ENCODE measurements at places on chromosomes 3 and 15.
A peak's percentile ranks its signal among the peaks of the same experiment; 100 is the strongest.

DNA sequence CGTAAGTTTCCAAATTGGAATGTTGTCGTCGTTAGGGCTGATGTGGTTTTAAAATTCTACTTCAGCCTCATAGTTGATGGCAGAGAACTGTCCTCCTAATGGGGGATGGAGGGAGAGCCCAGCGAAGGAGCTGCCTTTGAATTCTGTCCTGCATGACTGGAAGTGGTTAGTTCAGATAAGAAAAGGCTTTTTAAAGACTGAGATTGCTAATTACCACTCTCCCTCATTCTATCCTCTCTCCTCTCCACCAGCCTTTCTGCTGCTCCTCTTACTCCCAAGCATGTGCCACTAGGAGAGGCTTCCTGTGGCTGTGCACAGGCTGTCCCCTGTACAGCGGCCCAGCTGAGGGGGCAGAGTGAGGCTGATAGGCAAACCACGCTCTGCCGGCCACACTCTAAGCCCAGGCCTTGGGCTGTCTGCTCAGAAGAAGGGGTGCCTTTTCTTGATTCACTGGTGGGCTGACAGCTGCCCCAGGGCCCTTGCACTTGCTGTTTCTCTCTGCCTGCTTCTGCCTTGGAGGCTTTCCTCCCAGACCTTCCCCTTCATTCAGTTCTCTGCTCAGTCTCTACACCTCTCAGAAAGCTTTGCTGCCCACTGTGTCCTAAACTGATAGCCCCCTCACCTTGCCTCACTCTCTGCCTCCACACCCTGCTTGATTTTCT, 8.7 kb upstream of the PAQR9 start:
- no peak for DNase-seq

- no peak for DNase-seq
These were observed 120.2 kb downstream of the EPHA3 start for GRCh38 chr3:89227634-89228033.

DNA sequence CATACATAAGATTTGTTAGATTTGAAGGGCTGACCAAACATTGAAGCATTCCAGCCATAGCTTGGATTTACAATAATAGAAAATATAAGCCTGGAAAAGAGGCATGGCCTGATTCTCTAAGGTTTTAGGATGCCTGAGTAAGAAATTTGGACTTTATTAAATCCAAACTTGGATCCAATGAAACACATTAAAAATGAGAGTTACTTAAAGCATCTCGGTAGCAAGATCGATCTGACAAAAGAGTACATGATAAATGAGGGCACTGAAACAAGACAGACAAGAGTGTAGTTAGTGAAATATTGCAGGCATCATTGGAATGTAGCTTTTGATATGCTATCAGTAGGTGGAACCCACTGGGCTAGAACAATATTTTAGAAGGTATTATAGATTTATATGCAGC, 855.7 kb upstream of the DPPA4 start:
- DNase-seq = no peak

DNA sequence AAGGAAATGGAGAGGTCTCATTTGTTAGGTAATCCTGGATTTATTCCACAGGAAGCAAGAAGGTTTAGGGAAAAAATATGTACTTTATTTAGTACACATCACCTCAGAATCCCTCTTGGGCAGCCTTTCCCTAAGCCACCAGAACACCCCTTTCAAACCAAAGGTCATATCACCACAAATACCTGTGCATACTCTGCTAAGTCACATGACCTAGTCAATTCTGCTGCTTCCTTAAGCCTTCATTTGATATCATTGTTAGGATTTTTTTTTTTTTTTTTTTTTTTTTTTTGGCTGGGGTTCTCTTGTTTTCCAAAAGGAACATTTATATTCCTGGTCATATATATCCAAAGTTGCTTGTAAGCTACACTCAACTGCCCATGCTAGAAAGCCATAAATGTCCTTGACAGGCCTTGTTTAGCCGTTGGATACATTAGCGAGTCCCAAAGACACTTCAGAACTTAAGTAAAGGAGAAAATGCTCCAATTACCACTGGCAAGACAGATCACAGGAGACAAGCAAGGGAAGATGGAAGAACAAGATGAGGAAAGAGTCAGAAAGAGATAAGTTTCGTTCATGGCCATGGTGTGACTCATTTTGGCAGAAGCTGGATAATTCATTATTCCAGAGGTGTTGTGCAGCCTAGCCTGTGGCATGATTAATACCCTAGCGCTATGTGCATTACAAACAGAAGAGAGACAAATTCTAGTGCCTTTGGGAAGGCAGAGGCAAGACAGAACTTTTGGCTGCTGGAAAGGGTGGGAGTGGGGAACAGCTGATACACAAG, 155.6 kb upstream of the SLC2A2 start:
- no peak for DNase-seq

DNA sequence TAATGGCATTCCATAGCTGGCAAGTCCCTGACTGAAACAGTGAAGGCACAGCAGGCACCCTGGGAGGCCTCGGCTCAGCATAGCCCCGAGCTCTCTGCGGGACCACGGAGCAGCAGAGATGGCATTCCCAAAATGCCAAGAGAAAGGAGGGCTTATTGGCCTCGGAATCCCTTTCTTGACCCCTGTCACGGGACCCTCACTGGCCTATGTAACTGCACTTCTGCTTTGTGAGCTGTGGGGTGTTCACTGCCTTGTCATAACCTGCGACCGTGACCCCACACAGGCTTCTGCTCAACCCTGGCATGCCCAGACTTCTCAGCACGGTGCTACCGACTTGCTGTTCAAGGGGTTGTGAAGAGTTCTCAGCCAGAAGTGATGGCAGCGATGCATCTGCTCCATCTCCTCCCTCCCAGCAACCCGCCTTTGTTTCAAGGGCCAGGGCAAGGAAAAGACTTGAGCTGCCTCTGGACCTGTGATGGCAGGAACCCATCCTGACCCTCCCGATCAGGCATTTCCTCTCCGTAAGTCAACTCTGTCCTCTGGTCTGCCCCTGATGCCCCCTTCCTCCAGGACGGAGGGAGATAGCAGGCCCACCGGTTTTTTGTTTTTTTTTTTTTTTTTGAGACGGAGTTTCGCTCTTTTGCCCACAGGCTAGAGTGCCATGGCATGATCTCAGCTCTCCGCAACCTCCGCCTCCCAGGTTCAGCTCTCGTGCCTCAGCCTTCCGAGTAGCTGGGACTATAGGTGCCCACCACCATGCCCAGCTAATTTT, 30.5 kb downstream of the EHD4 start:
- no peak for DNase-seq

DNA sequence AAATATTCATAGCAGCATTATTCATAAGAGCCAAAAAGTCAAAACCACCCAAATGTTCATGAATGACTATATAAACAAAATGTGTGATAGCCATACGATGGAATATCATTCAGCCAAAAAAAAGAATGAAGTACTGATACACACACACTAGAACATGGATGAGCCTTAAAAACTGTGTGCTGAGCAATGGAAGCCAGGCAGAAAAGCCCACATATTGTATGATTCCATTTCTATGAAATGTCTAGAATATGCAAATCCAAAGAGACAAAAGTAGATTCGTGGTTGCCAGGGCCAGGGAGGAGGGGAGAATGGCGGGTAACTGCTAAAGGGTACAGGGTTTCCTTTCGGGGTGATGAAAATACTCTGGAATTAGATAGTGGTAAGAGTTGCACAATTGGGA, 37.2 kb upstream of the LINGO1 start:
- DNase-seq = no peak

DNA sequence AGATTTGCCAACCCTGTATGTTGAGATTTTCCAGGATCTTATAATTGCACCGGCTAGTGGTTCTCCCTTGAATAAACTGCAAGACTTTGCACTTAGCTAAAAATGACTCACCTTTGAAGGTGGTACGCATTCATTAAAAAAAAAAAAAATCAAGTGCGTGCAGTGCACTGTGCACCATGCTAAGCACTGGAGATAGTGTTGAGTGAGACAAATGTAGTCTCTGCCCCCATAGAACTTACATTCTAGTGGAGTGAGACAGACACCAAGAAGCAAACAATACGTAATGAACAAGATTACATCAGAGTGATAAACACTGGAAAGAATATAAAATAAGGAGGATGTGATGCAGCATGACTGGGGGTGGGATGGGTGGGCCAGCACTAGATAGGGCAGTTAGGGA, 69.4 kb downstream of the ITPR1 start:
- DNase-seq = no peak

GRCh38 chr3:23966328-23966727, 21.2 kb downstream of the NR1D2 start:
- DNase-seq = no peak

DNA sequence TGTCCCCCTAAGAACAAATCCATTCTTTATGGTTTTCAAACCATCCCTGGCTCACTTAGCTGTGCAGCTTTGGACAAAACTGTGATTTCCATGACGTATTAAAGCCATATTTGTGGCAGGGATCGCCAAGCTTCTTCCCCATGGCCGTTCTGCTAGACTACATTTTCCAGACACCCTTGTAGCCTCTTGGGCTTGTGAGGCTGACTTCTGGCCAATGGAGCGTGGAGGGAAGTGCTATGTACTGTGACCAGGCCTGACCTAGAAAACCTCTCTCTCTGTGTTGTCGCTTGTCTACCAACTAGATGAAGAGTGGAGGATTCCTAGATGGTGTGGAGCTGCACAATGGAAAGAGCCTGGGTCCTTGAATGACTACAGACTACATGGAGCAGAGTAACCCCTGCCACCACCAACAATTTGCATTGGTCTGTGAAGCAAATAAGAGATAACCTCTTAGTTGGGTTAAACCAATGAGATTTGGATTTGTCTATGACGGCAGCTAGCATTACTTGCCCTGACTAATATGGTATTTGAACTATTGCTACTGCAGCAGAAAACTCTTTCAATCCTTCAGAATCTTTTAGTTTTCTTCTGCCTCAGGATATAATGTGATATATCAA, 22.1 kb upstream of the MGLL start:
- DNase-seq = no peak

- no peak for DNase-seq
These were observed 21.4 kb downstream of the BTLA start for GRCh38 chr3:112477891-112478290.

DNA sequence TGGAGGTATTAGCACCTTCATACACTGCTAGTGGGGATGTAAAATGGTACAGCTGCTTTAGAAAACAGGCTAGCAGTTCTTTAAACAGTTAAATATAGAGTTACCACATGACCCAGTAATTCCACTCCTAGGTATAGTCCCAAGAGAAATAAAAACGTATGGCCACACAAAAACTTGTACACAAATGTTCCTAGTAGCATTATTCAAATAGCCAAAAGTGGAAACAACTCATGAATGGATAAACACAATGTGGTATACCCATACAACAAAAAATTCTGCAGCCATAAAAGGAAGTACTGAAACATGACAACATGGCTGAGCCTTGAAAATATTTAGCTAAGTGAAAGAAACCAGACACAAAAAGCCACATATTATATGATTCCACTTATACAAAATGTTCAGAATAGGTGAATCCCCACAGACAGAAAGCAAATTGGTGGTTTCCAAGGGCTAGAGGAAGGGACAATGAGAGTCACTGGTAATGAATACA, 40.8 kb upstream of the KLF13 start:
- DNase-seq = no peak

- no peak for DNase-seq
These were observed 204.7 kb upstream of the GAP43 start for GRCh38 chr3:115418583-115418982.

DNA sequence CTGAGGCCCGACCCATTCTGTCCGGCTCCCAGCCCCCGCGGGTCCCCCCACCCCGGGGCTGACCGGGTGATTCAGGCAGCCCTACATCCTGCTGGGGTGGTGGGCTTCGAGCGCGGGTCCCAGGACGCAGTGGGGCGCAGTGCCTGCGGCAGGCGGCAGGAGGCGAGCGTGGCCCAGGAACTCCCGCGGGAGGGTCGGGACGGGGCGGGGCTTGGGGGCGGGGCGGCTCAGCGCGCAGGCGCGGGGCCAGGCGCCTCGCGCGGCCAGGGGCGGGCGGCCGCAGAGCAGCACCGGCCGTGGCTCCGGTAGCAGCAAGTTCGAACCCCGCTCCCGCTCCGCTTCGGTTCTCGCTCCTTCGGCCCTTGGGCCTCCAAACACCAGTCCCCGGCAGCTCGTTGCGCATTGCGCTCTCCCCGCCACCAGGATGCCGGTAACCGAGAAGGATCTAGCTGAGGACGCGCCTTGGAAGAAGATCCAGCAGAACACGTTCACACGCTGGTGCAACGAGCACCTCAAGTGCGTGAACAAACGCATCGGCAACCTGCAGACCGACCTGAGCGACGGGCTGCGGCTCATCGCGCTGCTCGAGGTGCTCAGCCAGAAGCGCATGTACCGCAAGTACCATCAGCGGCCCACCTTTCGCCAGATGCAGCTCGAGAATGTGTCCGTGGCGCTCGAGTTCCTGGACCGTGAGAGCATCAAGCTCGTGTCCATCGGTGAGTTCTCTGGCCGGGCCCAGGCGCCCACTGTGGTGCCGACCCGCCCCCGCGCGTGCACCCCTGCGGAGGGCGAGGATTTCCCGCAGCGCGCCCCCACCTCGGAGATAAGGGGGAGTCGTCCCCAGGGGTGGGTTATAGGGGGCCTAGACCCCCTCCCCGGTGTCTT, at the start of gene FLNB:
FLNB (plus strand) TSS at position 282 of the 885 bp plus-strand sequence; CDS start at position 425, 143 bp downstream.
- DNase-seq = peak; percentile 37

DNA sequence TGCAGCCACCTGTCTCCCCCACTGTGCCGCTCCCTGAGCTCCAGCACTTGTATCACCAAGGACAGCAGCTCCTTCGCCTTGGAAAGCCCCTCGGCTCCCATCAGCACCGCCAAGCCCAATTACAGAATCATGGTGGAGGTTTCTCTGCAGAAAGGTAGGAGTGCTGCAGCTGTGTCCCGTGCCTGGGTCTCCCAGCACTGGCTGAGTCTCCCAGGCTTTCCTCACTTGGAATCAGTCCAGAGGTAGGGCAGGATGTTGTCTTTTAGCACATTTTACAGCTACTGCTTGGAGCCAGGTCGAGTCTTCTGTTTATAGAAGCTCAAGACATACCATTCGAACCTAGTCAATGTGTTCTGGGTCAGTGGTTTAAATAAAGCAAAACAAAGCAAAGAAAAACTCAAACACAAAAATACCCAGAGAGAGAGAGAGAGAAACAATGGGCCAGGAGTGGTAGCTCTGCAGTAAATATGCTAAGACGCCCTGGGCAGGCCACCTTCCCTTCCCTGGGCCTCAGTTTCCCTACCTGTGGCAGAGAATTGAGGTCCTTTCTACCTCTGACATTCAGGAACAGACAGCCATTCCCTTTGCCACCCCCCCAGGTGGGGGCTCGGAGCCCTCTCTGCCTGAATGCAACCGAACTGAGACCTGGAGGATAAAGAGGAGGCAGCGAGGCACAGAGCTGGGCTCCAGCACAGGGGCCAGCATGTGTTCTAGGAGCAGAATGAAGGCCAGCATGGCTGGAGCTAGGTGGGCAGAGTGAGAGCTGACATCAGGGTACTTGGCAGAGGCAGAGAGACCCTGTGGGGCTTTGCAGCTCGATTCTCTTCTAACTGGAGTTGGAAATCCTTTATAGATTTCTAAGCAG, 44.1 kb downstream of the STARD5 start:
- DNase-seq = peak; percentile 6

DNA sequence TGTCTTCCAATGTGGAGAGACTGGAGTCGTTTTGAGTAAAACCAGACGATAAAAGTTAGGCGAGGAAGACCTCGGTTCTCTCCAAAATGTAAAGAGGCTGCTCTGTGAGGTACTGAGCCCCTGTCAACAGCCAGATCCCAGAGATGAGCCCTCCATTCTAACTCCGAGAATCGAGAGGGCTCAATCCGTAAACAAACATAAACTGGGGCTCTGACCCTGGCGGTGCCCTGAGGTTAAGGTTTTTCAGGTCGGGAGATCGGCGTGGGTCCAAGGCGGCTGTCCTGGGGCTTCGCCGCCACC, 417 bp downstream of the TBCCD1 start:
- DNase-seq = no peak

- DNase-seq = peak; percentile 21
These were observed 22.6 kb downstream of the TGFBR2 start for GRCh38 chr3:30628901-30629590.
